ENCODE measurements at places on chromosomes 12 and 14.
A peak's percentile ranks its signal among the peaks of the same experiment; 100 is the strongest.

- DNase-seq, result peak; percentile 12
Observed at GRCh38 chr12:112418273-112418607, 507 bp upstream of the PTPN11 start.

DNA sequence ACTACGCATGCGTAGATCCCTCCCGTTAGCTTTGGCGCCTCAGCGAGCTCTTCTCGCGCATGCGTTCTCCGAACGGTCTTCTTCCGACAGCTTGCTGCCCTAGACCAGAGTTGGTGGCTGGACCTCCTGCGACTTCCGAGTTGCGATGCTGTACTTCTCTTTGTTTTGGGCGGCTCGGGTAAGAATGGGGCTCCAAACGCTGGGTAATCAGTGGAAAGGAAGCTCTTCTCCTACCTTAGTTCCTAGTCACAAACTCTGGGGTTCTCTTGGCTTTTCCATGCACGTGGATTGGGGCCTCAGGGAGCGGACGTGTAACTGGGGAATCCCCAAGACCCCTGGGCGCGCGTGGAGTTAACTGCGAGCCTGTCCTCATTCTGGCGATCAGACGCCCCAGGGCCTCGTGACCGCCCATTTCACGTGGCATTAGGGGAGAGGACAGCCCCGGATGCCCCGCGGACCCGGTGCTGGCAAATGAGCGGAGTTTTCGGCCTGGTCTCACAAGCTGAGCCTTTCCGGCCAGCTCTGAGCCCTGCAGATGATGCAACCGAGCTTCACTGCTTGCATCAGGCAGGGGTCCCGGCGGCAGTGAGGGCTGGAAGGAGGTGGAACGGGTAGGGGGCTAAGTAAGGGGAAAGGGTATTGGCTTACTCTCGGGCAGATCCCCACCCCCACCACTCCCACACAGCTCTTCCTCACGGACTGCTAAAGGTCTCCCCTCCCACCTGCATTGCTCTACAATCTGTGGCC is at the start of gene SHMT2:
TSS of gene SHMT2 (plus strand) at position 78 of the 747 bp plus-strand sequence. CDS start at position 146, 68 bp downstream.
- DNase-seq, result peak; percentile 98

- DNase-seq, result peak; percentile 20
Observed at GRCh38 chr14:23483236-23483854, 13.8 kb downstream of the NGDN start.

DNA sequence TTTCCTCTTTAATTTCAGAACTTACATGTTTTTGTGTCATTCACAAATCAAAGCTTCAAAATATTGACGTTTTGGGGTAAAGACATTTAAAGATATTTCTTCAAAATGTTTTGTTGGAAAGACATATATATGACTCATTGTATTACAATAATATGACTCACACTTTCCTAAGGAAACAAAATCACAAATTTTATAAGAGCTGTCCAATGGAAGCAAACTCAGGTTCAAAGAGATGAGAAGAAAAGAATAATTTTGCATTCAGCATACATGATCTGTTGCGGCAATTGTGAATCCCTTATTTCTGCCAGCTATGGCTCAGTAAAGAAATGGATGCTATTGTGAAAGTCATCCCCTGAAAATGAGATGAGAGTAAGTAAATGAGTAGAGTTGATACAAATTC is 82.7 kb downstream of the GRIP1 start:
- DNase-seq, result no peak

DNA sequence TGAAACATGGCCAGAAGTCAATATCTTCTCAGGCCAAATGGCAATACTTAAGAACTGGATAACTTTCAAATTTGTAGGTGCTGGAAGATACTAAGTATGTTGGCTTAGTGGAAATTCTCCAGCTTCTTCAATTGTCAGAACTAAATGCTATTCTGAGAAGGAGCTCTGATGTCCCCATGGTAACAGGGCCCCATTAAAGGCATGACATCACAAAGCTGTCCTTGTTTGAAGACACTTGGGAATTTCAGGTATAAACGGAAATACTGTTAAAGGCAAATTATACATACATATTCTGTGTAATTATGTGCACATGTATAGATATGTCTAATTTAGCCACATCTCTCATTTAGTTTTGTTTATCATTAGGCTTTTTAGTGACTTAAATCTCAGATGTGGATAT is 210.0 kb upstream of the SEL1L start:
- no peak for DNase-seq

- no peak for DNase-seq
Observed at GRCh38 chr14:106883218-106883692, 1356.9 kb downstream of the TMEM121 start.

DNA sequence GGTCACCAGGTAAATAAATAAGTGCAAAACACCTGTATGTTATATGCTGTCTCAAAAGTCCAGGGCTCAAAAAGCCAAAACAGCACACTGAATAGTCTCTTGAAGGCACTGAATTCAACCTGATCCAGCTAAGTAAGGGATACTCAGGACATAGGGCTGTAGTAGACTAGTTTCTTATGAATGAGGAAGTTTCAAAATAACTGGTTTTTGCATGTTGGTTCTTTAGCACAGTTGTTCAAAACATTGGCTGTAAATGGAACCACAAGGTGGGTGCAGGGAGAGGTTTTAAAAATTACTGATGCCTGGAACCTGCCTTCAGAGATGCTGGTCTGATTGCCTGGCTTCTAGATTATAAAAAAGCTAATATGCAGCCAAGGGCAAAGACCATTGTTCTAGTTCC is 34.1 kb downstream of the NDUFA12 start:
- no peak for DNase-seq

GRCh38 chr14:76696361-76696760 is 64.9 kb upstream of the VASH1 start:
- no peak for DNase-seq

- no peak for DNase-seq
Observed at GRCh38 chr14:64873506-64874219, 6.0 kb downstream of the SPTB start.

DNA sequence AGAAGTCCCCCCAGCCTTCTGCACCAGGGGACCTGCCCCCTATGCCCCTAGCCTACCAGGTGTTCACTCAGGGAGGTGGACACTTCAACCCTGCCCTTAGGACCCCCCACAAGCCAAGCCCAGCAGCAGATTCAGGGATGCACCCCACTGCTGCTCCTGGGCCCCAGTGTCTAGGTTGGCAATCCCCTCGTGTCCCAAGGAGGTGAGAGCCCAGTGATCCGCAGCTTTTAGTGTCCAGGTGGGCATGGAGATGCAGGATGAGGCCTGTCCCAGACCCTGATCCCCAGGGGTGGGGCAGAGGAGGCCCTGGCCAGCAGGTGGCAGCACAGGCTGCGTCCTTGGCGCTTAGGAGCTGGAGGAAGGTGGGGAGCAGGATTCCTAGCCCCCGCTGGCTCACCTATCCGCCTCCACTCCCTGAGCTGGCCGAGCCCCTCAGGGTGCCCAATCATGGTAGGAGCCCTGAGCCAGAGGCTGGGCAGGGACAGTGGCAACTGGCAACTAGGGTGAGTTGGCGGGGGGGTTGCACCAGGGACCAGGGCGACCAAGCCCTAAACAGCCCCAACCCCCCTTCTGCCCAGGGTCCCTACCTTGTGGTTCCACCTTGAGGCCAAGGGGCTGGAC is 4.1 kb downstream of the CKB start:
- DNase-seq, result peak; percentile 54

GRCh38 chr12:115355301-115355700 is 671.3 kb upstream of the TBX3 start:
- no peak for DNase-seq

DNA sequence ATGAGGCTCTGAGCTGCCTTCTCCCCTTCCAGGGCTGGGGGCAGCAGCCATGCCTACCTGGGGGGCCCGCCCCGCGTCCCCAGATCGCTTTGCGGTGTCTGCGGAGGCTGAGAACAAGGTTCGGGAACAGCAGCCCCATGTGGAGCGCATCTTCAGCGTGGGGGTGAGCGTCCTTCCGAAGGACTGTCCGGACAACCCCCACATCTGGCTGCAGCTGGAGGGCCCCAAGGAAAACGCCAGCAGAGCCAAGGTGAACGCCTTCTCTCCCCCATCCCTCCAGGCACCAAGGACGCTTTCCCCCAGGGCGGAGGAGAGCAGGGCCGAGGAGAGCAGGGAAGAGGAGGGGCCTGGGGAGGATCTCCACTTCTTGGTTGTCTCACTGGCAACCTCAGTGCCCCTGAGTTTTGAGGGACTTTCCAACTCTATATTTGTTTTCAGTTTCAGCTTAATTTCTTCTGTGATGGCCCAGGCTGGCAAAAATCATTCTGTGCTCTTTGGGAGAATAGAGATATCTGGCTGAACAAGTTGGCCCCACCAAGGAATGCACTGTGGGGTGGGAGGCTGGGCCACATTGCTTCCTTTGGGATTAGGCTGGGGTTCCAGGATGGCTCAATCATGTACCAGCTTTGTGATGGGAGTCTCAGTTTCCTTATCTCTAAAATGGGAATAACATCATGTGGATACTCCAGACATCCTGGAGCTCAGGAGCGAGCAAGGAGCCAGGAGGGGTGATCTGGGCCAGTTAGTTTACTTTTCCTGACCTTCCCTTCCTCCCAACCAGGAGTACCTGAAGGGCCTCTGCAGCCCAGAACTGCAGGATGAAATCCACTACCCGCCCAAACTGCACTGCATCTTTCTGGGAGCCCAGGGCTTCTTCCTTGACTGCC is 1.2 kb downstream of the KHNYN start:
- DNase-seq, result peak; percentile 46

DNA sequence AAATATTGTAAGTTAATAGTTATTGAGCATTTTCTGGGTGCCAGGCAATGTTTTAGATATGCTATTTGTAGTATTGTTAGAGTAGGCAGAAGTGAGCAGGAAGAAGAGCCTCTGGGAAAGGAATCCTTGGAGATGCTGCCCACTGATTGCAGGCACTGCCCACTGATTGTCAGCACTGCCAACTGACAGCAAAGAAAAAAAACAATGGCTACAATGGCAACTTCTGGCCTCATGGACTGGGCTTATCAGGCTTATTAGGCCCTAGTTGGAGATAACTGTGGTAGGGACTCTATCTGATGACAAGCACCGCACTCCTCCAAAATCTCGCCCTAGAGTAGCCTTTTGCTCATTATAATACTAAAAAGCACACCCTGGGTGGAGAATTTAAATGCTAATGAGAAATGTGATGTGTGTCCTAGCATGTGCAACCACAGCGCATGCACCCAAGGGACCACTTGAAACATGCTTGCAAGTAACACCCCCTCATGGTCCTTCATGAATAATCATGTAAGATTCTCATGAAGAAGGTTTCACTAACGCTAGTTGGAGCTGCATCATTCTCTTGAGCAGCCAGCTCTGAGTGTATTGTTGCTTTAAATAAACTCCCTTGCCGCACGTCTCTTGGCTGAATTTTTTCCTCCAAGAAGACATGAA is 103.5 kb upstream of the PPP4R3A start:
- no peak for DNase-seq

GRCh38 chr14:24443053-24443665 is 583 bp upstream of the SDR39U1 start:
- DNase-seq, result no peak

DNA sequence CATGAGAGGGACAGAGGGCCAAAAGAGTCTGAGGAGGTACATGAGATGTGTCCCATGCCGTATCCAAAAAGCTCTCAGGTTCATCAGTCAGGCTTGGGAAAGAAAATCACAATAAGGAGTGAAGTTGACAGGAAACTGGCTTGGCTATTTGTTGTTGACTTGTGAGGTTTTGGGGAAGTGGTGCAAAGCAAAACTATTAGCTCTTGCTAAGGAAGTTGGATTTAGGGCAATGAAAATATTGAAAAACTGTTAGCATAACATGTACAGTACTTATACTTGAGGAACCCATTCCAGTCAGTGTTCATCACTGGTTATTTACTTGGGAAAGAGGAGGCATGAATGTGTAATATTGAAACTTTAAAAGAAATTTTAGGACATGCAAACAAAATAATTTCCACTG is 145.9 kb downstream of the DUSP6 start:
- DNase-seq, result no peak

GRCh38 chr14:62030387-62030786 is 268.2 kb downstream of the SNAPC1 start:
- no peak for DNase-seq

Data from RPMI8226 (cell line).